Stimulated activated naive B cell treated with anti-CD40 and anti-IgM and Interleukin-4, amounts not matched to agents 10 μg/mL and 1 μg/mL and 100 μg/mL, for 72 hours (primary cell): ENCODE measurements at places on chromosomes 12 and 14.
A peak's percentile ranks its signal among the peaks of the same experiment; 100 is the strongest.

DNA sequence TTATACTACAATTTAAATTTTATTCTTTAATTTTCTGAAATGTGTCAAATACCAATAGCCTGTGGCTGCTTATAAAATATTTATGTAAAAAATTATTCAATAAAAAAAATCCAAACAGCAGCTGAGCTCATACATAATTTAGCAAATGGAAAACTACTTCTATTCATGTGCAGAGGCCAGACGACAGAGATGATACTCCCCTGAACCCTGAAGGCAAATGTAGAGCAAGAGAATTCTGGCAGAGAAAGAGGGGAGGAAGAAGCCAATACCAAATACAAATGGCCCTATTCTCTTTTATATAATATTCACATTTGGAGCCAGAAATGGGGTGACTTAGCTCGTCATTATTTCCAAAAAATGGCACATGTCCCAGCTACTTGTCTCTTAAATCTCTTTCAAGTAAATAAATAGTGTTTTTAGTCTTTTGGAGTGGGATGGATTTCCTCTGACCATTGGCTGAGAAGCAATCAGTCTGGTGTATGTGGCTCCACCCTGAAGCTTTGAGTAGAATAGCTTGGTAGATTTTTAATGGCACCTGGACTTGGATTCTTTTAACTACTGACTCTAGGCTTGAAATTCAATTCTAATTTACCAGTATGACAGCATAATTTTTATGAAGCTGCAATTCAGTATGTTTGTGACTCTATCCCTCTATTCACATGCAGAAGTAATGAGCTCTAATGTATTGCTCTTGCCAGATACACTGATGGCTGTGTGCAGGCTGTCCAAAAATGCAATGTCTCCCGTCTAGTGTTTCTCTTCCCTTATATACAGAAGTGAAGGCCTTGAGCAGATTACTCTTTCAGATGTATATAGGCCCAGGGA is 113.4 kb upstream of the SCAF11 start:
- H3K27me3 ChIP-seq: no peaks in the 10 kb centered on the region
- no peak overlapping the region for H3K4me3 ChIP-seq
- H3K4me1 ChIP-seq: peaks cover 21% of the 10 kb centered on the region
- no peak for DNase-seq
- no peak overlapping the region for H3K27ac ChIP-seq

- H3K27me3 ChIP-seq: no peaks in the 10 kb centered on the region
- no peak overlapping the region for H3K27ac ChIP-seq
- H3K4me3 ChIP-seq: no peak overlapping the region
- no peaks in the 10 kb centered on the region for H3K36me3 ChIP-seq
- H3K4me1 ChIP-seq: peaks cover 29% of the 10 kb centered on the region
These were observed 166.7 kb upstream of the HIF1A start for GRCh38 chr14:61528591-61529021.

- H3K27me3 ChIP-seq: peaks cover 56% of the 10 kb centered on the region
- H3K4me3 ChIP-seq: peak overlapping the region; percentile 89
- peak overlapping the region; percentile 80 for H3K27ac ChIP-seq
- H3K4me1 ChIP-seq: peaks cover 52% of the 10 kb centered on the region
- peaks cover 2% of the 10 kb centered on the region for H3K36me3 ChIP-seq
These were observed 370 bp downstream of the HRK start for GRCh38 chr12:116880817-116881324.

GRCh38 chr12:67452119-67452805 is 183.1 kb downstream of the CAND1 start:
- peaks cover 24% of the 10 kb centered on the region for H3K36me3 ChIP-seq
- peaks cover 48% of the 10 kb centered on the region for H3K4me1 ChIP-seq
- peak overlapping the region; percentile 59 for H3K4me3 ChIP-seq
- DNase-seq: peak; percentile 77

DNA sequence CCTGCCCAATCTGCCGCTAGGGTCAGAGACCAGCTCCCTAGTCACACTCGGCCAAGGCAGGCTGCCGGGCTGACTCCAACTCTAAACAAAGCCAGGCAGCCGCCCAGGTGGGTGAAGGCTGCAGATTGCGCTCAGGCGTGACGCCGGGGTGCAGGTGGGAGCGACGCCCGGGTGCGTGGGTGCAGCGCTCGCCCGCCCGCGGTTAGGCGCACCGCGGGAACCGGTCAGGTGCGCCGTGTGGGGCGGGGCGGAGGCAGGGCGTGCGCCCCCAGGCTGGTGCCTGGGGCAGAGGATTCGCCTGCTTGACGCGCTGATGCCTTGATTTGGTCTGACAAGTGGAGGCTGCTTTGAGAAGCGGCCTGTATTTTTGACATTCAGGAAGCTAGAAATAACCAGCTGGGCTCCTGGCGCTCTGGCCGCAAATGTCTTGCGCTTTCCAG is 126.7 kb upstream of the HIF1A start:
- peak overlapping the region; percentile 96 for H3K27ac ChIP-seq
- H3K36me3 ChIP-seq: no peaks in the 10 kb centered on the region
- peaks cover 84% of the 10 kb centered on the region for H3K4me1 ChIP-seq
- H3K4me3 ChIP-seq: peak overlapping the region; percentile 78
- peak; percentile 74 for DNase-seq

- no peaks in the 10 kb centered on the region for H3K27me3 ChIP-seq
- peak overlapping the region; percentile 33 for H3K4me3 ChIP-seq
- H3K4me1 ChIP-seq: peaks cover 63% of the 10 kb centered on the region
- DNase-seq: peak; percentile 50
- no peaks in the 10 kb centered on the region for H3K36me3 ChIP-seq
These were observed 59.6 kb downstream of the ZFP36L1 start for GRCh38 chr14:68733086-68733914.

GRCh38 chr14:37411079-37411735 is 183.8 kb downstream of the FOXA1 start:
- H3K27ac ChIP-seq: no peak overlapping the region
- H3K4me3 ChIP-seq: no peak overlapping the region
- DNase-seq: no peak
- H3K4me1 ChIP-seq: no peaks in the 10 kb centered on the region
- no peaks in the 10 kb centered on the region for H3K27me3 ChIP-seq

DNA sequence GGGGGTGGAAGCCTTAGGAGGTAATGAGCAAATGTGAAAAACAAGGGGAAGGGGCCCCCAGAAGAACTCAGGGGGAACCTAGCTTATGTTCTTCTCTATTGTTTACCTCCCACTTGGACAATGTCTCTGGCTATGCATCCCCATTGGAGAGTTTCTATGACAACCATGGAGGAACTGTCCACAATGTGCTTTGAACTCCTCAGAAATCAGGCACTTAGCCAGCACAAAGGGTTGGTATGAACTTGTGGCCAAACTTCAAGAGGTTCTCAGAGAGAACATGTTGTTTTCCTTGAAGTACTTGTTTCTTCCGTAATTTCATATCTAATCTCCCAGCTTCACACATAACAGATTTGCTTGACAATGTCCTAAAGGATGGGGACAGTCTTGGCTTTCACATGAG is 202.8 kb upstream of the PELI2 start:
- peaks cover 36% of the 10 kb centered on the region for H3K27me3 ChIP-seq
- DNase-seq: no peak
- H3K27ac ChIP-seq: no peak overlapping the region
- no peaks in the 10 kb centered on the region for H3K36me3 ChIP-seq

DNA sequence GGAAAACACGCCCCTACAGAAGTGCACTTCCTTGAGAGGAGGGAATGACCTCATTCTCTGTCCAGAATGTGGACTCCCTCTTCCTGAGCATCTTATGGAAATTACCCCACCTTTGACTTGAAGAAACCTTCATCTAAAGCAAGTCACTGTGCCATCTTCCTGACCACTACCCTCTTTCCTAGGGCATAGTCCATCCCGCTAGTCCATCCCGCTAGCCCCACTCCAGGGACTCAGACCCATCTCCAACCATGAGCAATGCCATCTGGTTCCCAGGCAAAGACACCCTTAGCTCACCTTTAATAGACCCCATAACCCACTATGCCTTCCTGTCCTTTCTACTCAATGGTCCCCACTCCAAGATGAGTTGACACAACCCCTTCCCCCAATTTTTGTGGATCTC is 5.0 kb upstream of the INHBE start:
- no peak for DNase-seq
- H3K27ac ChIP-seq: peak overlapping the region; percentile 85
- no peak overlapping the region for H3K4me3 ChIP-seq
- H3K36me3 ChIP-seq: peaks cover 7% of the 10 kb centered on the region

DNA sequence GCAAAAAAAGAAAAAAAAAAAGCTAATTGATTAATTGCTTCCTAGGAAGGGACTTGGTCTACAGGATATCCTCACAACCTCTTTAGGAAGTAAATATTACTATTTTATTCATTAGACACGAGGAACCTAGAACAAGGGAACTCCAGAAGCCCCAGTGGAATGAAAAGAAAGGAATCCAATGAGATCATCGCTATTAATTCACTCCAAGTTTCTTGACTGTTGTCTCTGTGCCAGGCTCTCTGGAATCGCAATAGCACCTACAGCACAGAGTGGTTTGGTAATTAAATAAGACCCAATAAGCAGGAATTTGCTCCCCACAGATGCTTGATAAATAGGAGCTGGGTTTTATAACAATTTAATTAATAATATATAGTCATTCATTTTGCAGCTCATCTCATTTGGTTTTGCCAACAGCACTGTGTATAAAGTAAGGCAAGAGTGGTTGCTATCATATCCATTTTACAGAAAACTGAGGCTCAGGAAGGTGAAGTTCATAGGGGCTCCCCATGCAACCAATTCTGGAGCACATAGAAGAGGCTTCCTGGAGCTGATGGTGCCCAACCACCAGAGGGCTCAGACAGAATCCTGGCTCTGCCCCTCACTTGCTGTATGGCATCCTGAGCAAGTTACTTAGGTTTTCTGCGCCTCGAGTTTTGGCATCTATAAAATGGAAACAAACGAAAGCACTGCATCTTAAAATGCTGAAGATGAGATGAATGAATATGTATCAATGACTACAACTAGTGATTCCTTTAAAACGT is 420.2 kb downstream of the MED13L start:
- H3K4me3 ChIP-seq: no peak overlapping the region
- H3K27me3 ChIP-seq: peaks cover 22% of the 10 kb centered on the region
- H3K4me1 ChIP-seq: no peaks in the 10 kb centered on the region
- no peak for DNase-seq
- no peaks in the 10 kb centered on the region for H3K36me3 ChIP-seq

GRCh38 chr14:31927348-31927832 is 149.7 kb upstream of the ARHGAP5 start:
- H3K4me3 ChIP-seq: no peak overlapping the region
- peaks cover 10% of the 10 kb centered on the region for H3K4me1 ChIP-seq
- no peak overlapping the region for H3K27ac ChIP-seq
- no peaks in the 10 kb centered on the region for H3K36me3 ChIP-seq
- no peaks in the 10 kb centered on the region for H3K27me3 ChIP-seq

DNA sequence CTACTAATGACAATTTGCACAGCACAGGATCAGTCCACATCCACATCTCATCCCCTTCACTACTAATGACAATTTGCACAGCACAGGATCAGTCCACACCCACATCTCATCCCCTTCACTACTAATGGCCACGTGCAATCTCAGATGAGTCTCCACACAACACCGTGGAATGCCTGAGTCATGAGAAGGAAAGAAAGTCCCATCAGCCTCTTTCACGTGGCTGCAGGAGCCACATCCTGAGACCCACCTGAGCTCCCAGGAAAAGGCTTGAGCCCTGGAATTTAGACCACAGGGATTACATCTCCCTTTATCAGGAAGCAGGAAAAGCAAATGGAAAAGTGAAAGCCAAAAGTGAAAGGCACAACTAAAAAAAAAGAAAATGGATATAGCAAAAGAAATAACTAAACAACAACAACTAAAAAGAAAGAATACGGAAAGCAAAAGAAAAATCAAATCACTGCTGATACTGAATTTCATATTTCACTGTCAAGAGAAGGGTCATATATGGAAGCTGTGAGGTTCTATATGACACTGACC is 1300.5 kb downstream of the TMEM121 start:
- no peak for DNase-seq
- no peak overlapping the region for H3K4me3 ChIP-seq
- no peak overlapping the region for H3K27ac ChIP-seq
- peaks cover 25% of the 10 kb centered on the region for H3K4me1 ChIP-seq
- H3K36me3 ChIP-seq: peaks cover 3% of the 10 kb centered on the region

GRCh38 chr14:61560323-61560722 is 135.0 kb upstream of the HIF1A start:
- H3K27me3 ChIP-seq: no peaks in the 10 kb centered on the region
- H3K4me1 ChIP-seq: peaks cover 47% of the 10 kb centered on the region
- H3K27ac ChIP-seq: no peak overlapping the region

DNA sequence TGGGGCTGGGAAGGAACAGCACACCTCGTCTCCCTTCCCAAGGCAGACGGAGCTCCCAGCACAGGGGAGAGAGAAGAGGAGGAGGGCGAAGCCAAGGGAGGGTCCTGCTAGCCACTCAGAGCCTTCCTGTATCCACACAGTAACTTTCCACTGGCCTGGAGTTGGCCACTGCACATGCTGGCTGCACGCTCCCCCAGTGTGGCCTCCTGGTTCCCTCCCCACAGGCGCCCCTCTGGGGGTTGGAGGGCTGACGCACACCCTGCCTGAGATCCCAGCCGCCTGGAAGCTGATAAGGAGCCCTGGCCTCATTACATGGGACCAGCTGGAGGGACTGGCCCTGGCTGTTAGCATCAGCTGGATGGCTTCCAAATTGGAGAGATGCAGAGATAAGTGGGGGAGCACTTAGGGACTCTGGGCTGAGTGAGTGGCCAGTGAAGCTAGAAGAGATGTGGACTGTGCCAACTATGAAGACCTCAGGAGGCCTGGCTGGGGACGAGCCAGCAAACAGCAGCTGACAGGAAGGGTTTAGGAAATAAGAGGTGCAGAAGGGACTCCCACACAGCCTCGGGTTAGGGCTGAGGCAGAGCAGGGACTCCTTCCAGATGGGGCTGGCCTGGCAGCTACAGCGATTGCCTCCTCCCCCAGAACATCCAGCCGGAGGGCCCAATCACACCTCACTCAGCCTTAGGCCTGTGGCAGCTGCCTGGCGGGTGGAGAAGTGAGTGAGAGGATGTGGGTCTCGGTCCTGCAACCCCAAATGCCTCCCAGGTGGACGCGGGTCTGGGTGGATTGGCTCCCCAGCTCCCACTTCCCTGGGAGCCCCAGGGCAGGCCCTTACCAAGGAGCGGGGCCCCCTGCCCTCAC is 26.3 kb upstream of the BCDIN3D start:
- peaks cover 28% of the 10 kb centered on the region for H3K27me3 ChIP-seq
- H3K4me3 ChIP-seq: no peak overlapping the region
- DNase-seq: no peak
- no peak overlapping the region for H3K27ac ChIP-seq
- no peaks in the 10 kb centered on the region for H3K36me3 ChIP-seq

GRCh38 chr12:116674643-116675183 is 63.2 kb downstream of the SPRING1 start:
- peak; percentile 27 for DNase-seq
- peaks cover 89% of the 10 kb centered on the region for H3K4me1 ChIP-seq
- peak overlapping the region; percentile 88 for H3K27ac ChIP-seq
- no peaks in the 10 kb centered on the region for H3K27me3 ChIP-seq

GRCh38 chr12:32336261-32336660 is 63.1 kb upstream of the FGD4 start:
- no peak for DNase-seq
- H3K36me3 ChIP-seq: peaks cover 35% of the 10 kb centered on the region
- no peaks in the 10 kb centered on the region for H3K27me3 ChIP-seq
- H3K4me3 ChIP-seq: no peak overlapping the region
- H3K4me1 ChIP-seq: no peaks in the 10 kb centered on the region
